ENCODE measurements at places on chromosomes 5 and 9.

- DNase-seq, result no peak
Observed at GRCh38 chr5:179181988-179182387, 121.8 kb downstream of the ZNF354C start.

GRCh38 chr5:169735913-169736312 lies 98.8 kb downstream of the DOCK2 start:
- DNase-seq, result no peak

DNA sequence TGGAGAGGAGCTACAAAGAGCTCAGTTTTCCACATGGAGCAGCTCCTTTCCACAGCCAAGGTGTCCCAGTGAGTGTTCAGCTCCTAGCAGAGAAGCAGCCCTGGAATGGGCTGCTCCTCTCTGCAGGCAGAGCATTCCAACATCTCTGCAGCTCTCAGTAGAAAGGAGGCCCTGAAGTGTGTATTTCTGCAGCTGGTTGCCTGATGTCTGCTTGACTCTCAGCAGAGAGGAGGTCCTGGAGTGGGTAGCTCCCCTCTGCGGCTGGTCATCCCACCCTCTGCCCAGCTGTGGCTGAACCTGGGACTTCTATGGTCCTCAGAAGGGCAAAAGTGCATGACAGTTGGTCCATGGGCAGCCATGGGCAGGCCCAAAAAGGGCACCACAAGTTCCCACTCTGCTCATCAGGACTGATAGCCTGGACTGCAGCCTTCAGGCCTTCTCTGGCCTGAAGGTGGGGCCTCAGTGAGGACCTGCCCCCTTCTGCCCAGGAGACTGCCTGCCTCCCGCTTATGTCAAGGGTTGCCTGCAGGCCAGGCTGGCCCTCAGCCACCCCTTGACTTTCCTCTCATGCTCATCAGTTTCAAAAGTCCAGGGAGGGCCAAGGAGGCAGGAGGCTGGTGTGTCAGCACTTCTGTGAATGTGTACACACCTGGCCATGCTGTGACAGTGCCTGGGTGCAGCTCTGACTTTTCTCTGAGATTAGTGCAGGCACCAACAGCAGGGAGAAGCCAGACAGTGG lies 605.9 kb upstream of the FAM174A start:
- DNase-seq, result no peak

- DNase-seq, result no peak
Observed at GRCh38 chr5:115586525-115587146, 15.6 kb downstream of the TICAM2 start.
